ENCODE measurements at places on chromosomes 3 and 15.

- peak; percentile 9 for DNase-seq
Observed at GRCh38 chr3:138434276-138434874, at the start of gene ESYT3. Gene ESYT3, plus strand, starts transcription at chr3:138434616. Its CDS starts 183 bp downstream, at chr3:138434799.

DNA sequence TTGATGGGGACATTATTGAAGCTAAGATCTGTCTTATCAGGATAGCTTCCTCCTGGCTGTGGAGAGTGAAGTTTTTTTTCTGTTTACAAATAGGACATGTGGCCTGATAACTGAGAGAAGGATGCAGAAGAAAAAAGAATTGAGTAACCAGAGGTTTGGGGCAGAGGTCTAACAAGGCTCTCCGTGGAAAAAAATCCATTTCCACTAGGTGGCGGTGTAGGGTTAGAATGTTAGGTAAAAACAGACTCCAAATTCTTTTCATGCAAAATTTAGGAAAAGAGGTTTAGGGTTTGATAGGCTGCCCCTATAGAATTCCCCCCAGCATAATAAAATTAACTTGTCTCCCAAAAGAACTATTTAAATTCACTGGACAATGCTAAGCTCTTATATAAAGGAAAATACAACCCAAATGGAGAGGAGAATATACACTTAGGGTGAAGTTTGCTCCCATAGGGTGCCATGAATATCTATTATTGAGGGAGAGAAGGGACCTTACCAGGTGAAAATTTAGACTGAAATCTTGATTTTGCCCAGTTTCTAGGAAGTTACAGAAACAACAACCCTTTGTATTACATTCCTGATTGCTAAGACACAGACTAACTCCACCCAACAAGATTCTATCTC is 1560.4 kb downstream of the OTOL1 start:
- DNase-seq, result no peak

GRCh38 chr3:4746241-4746958 is 232.8 kb upstream of the BHLHE40 start:
- no peak for DNase-seq

DNA sequence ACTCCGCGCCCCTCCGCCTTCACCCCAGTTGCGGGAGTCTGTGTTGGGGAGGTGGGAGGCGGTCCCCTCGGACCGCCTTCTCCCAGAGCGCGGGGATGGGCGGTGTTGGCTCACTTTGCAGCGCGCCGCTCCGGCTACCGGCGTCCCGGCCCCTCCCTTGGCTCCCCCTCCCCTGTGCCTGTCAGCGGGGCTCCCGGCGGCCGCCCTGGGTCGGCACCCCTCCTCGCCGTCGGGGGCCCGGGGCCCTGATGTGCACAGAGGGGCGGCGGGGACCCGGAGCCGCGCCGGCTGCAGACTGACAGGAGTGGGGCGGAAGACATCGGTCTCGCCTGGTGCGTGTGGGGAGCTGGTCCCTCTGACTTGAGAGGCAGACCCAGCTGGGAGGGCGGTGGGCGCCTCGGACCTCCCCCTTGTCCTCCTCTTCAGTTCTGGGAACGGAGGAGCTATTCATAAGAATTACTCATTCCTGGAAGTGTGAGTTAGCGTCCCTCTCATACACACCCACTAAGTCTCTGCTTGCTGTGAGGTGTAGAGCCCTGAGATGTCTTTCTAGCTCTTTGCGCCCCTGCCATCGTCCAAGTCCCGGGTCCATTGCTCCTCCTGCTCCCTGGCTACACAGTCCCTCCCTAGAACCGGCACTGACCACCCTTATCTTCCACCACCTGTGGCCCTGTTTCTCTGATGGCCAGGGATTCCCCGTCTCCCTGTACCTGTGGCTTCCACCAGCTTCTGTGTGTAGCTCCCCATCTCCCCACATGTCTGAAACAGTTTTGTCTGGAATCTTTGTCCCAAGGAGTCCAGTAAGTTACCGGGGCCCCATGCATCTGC is 42.3 kb upstream of the ROPN1 start:
- DNase-seq, result no peak

GRCh38 chr3:151697496-151697895 is 36.2 kb upstream of the AADACL2 start:
- DNase-seq, result no peak

DNA sequence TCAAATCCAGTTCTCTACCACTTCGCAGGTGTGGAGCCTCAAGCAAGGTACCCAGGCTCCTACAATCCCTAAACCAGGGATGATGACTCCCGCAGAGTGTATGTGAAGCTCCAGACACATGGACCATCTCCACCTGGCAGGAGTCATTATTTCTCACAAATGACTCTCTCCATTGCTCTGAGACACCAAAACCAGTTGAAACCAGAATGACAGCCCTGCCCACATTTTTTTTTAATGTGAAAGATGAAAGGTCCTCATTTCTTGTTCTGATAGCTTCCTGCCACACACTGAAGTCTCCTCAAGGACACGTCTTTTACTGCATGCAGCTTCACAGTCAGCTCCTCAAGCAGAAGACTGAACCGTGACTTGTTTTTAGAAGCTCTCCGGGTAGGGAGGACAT is 61.4 kb upstream of the ZBTB38 start:
- DNase-seq, result peak; percentile 16

DNA sequence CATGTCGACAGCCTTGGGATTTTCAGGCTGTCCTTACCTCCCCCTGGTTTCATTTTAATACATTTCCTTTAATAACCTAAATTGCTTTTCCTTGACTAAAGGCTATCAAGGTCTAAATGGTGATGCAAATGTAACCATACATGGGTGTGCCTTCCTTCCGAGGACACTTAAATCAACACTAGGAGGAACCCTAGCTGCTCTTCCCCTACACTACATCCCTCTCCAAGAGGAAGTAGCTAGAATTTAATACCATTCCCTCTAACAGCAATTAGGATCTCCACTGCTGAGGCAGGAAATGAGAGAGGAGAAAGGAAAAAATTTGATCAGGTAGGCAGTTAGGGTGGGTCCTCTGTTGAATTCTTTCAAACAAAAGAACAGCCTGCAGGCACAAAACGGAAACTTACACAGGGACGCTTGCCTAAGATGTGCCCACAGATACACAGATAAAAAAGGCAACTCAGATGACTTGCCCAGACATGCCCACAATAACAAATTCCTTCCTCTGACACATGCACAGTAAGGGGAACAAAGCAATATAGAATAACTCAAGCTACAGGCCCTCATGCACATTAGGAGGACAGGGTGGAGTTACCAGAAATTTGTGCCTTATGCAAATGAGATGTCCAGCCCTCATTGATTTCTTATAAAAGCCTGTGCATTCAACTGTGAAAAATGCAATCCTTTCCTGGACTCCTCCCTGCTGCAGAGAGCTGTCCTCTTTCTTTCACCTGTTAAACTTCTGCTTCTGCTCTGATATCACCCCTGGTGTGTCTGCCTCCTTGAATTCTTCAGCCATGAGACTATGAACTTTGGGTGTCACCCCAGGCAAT is 1024.4 kb upstream of the CADM2 start:
- DNase-seq, result no peak

GRCh38 chr15:65171428-65171827 is 13.7 kb downstream of the CLPX start:
- no peak for DNase-seq

DNA sequence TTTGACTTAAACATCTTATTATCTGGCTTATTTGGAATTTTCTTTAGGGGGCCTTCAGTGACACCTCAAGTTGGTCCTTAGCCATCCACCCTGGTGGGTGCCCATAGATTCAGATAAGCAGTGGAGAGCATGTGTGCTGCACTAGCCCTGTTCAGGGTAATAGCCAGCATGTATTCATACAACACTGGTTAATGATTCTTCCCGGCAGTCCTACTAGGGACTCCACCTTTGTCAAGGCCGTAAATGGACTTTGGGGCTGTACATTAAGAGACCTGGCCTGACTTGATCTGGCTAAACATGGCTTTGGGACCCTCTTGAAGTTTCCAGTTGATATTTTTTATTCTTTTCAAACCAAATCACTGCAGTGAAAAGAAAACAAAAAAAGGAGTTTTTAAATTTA is 125.8 kb downstream of the PTPRG start:
- no peak for DNase-seq

- DNase-seq, result no peak
Observed at GRCh38 chr3:73433687-73434086, 191.1 kb downstream of the PDZRN3 start.

DNA sequence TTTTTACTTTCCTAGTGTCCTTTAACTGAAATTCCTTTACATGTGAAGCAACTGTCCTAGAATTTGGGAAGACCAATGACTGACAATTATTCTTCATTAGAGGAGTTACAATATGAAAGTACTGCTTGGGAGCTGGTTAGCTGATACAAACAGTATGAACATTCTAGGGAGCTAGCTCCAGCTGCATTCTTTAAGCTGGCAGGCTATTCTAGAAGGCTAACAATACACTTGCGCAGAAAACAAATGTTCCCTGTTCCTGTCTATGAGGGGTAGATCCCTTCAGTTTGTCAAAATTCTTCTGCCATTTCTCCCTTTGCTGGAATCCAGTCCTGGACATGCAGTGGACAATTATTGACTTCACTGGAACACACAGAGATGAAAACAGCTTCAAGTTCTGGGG is 60.2 kb upstream of the NANOGP8 start:
- no peak for DNase-seq

- peak; percentile 13 for DNase-seq
Observed at GRCh38 chr3:67109651-67110204, 111.6 kb downstream of the KBTBD8 start.

- no peak for DNase-seq
Observed at GRCh38 chr15:88208396-88208795, 48.1 kb downstream of the NTRK3 start.

DNA sequence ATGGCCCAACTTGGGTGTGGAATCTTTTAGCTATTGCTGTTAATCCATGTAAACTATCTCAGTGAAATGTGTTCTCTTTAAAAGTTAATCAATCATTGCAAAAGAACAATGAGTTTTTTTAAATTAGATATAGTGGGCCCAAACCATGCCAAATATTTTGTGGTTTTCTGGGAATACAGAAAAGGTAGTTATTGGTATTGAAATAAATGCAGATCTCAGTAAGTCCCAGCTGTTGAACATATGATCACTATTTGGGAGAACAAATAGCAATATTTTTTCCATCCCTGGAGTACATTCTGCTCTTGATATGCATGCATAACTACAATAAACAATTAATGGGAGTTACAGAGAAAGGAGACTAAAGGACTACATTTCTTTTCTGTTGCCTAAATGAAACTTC is 36.0 kb upstream of the LEKR1 start:
- DNase-seq, result no peak

- DNase-seq, result no peak
Observed at GRCh38 chr15:80823995-80824394, 44.8 kb downstream of the CEMIP start.

- DNase-seq, result no peak
Observed at GRCh38 chr3:9966841-9967240, 14.6 kb upstream of the PRRT3 start.

GRCh38 chr15:99117563-99118257 is 12.8 kb downstream of the SYNM start:
- no peak for DNase-seq

DNA sequence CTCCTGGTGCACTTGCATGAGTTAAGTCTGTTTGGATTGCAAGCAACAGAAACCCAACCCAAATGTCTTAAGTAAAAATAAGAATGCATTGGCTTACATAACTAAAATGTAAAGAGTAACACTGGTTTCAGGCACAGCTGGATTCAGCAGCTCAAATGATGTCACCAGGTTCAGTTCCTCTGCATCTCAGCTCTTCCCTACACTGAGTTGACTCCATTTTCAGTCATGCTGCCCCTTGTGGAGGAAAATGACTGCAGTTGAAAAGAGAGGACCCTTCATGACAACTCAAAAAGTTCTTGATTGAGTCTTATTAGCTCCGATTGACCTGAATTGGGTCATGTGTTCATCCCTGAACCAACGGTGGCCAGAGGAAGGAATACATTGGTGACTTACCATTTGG is 138.5 kb upstream of the ABI3BP start:
- no peak for DNase-seq

GRCh38 chr3:78050276-78051065 is 1010.6 kb downstream of the ROBO2 start:
- no peak for DNase-seq

DNA sequence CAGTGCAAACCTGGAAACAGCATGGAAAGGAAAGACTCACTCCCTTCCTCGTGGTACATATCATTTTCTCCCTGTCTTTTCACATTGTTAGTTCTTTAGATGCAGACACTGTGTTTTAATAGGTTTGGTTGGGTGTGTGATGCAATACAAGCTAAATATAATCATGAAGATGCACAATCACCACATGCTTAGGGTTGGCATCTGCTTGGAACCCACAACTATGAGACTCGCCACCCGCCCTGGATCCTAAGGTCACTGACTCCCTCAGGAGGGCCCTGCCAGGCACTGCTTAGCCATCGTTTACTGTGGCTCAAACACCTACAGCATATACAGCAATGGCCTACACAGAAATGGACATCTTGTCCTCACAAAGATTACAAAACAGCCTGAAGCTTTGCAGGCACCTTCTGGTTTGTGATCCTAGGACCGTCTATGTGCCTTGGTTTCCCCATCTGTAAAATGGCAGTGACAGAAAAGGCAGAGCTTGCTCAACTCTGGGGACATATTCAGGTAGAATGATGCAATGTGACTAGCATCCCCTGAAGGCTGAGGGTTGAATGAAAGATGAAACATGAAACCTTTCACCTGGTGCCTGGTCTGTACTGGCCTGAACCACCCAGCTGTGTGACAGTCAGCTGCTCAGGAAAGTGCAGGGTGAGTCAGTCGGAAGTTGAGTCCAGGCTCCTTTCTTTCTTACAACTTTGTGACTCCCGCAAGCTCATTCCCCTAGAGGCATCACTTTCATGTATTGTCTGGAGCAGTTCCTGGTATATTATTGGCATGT is 123.6 kb upstream of the PFN2 start:
- no peak for DNase-seq

GRCh38 chr3:165712382-165712781 is 124.8 kb downstream of the BCHE start:
- DNase-seq, result no peak

Data from CD4-positive, alpha-beta T cell (primary cell).